T47D (cell line): ENCODE measurements at places on chromosomes 3 and 15.
A peak's percentile ranks its signal among the peaks of the same experiment; 100 is the strongest.

- DNase-seq: no peak
These were observed 20.1 kb downstream of the TIPARP start for GRCh38 chr3:156694536-156694935.

DNA sequence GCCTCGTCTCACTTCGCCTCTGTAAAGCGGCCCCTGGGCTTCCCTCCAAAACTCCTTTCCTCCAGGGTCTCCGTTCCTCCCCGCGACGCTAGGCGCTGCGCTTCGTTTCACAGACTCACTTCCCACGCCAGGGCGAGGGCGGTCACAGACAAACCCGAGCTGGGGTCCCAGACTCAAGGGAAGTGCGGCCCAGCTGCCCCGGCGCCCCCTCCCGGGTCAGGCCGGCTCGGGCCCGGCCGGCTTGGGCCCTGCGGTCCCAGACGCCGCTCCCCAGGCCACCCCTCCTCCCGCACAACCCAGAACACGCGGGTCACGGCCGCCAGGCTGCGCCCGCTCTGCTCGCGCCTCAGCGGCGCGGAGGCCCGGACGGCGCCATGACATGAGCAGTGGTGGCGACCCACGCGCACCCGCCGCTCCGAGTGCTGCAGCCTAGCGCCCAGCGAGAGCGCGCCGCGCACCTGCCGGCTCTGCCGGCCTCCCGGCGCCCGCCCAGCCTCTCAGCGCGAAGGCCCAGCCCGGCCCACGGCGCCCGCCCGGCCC is 547 bp downstream of the NUP210 start:
- DNase-seq: peak; percentile 88

- DNase-seq: no peak
These were observed 132.2 kb downstream of the OSBPL10 start for GRCh38 chr3:31848911-31849310.

DNA sequence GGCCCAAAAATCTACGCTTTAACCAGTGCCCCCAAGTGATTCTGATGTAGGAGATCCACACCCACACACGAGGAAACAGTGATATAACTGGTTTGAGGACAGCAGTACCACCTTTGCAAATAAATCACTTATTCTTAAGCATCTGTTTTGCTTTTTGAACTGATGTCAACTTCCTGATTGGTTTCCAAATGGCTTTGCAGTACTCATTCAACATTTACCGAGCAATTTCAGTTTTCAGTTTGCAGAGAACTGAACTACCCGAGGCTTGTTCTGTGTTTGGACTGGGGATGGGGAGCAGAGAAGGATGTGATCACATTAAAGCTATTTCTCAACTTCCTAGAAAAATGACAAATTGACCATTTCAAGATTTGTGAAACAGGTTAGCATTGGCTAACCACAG is 1.1 kb upstream of the GYG1 start:
- DNase-seq: no peak

DNA sequence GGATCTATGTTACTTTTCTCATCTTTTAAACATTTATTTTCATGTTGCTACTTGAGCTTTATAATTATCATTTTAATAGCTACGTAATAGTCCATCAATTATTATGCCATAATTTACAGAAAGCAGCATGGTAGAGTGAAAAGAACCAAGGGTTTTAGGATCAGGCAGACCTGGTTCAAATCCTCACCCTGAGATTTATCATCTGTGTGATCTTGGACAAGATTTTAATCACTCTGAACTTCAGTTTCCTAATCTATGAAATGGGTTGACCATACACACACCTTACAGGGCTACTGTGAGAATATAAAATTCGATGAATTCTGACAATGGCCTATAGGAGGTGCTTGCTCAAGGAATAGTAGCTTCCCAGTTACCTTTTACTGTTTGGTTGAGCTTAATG is 27.1 kb downstream of the BOC start:
- DNase-seq: no peak

- peak; percentile 35 for DNase-seq
These were observed 166.4 kb upstream of the EOMES start for GRCh38 chr3:27888562-27888961.

DNA sequence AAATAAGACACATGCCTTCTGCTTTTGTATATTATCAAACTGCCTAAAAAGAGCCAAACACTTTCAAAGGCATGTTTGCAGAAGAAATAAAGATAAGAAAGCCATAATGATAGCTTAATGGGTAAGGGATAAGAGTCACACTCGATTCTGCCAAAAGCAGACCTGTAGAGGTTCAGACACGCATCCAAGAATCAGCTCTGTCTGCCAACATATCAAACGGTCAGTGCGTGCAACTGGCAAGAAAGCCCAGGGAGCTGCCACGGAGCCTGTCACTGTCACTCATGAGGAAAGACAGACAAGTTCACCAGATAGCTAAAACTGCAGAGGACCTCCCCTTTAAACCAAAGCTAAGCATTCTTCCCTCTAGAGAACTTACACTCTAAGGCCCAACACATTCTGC is 23.2 kb downstream of the DCP1A start:
- DNase-seq: no peak

DNA sequence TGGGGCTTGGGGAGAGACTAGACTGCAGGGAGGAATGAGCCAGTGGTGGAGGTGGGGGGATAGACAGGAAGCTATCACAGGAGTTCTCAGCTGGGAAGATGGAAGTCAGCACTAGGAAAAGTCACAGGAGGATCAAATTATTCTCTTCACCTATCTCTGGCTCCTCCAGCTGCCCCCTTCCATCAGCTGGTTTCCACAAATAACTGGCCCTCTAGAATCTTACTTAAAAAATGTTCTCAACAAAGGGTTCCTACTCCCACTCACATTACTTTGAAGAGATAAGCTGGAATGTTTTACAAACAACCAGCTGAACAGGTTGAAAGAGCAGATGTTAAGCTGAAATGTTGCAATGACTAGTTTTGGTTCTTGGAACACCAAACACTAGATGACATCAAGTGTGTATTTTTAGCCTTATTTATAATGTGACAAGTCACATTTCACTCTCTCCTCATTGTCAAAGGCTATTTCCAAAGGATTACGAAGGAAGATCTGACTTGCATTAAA is 102.7 kb upstream of the AADACL2 start:
- no peak for DNase-seq

GRCh38 chr3:48857641-48858040 is 10.0 kb upstream of the PRKAR2A start:
- no peak for DNase-seq

DNA sequence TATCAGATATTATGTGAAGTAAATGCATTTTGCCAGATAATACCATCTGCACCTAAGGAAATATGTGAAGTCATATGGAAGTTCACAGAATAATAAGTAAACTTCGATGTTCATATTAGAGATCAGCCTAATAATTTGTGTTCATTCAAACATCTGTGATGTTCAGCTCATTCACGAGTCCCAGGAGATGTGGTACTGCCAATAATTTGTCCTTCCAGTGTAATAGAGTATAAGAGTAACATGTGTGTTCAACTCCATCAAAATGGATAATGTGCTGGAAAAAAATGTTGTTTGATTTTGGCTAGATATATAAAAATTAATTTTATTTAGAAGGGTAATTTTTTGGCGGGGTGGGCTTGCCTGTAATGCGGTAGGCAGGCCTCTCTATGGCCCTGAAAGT is 75.4 kb upstream of the ARL6 start:
- no peak for DNase-seq

DNA sequence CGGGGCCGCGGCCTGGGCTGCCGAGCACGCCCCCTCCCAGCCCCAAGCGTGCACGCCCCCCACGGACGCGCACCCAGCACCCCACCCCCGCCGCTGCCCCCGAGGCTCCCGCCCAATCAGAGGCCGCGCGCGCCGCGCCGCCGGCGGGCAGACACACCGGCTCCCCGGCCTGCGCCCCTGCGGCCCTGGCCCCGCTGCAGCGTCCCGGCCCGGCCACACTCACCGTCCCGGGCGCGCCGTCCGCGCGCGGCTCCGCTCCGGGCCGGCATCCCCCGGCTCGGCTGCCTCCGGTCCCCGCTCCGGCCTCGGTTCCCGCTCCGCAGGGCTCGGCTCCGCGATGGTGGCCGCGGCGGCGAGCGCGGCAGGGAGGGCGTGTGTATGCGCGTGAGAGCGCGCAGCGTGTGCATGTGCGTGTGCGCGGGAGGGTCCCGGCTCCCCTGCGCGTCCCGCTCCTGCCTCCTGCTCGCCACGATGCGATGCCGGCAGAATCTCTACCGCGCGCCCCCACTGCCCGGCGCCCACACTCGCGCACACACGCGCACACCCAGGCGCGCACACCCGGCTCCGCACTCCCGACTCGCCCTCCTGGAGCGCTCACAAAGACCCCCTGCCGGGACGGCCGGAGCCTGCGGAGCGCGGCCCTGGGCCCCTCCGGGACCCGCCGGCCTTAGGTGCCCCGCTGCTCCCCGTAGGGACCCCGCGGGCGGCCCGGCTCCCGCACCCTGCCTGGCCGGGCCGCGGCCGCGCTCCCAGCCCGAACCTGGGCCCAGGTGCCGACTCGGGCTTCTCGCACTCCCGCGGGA is 186.5 kb upstream of the LINGO1 start:
- DNase-seq: no peak

DNA sequence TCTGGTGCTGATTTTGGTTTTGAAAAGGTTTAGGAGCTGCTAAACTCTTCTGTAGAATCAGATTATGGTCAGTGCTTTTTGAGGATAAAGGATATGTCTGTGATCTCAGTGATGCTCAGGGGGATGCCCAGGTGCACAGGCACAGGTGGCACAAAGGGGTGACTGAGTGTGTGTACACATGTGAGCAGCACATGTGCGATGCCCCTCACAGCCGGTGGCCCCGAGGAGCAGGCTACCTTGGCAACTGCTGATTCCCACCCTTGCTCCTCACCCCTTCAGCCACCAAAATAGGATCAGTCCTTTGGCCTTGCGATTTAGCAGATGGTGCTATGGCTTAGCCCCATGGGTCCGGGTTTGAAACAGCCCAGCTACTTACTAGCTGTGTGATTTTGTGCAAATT is 51.1 kb downstream of the POMGNT2 start:
- DNase-seq: no peak

DNA sequence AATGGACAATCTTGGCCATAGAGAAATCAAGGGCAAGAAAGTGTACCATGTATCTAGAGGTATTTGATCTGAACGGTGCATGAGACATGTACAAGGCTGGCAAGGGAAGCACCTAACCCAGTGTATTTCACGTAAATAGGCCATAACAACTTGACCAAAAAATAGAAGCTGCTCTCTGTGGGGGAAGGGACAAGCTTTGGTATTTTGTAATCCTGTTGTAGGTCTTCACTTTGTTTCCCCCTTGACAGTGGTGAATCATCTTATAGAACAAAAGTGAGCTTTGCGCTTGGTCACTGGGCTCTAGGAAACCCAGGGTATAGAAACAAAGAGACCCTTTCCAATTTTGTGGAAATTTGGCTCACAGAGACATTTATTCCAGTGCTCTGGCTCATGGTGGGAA is 21.0 kb downstream of the LARS2 start:
- no peak for DNase-seq

GRCh38 chr3:187570776-187571175 is 99.4 kb downstream of the SST start:
- no peak for DNase-seq

- no peak for DNase-seq
These were observed 130.8 kb downstream of the CHCHD6 start for GRCh38 chr3:126834596-126835471.

- no peak for DNase-seq
These were observed 80.6 kb downstream of the ARIH1 start for GRCh38 chr15:72554471-72555425.

DNA sequence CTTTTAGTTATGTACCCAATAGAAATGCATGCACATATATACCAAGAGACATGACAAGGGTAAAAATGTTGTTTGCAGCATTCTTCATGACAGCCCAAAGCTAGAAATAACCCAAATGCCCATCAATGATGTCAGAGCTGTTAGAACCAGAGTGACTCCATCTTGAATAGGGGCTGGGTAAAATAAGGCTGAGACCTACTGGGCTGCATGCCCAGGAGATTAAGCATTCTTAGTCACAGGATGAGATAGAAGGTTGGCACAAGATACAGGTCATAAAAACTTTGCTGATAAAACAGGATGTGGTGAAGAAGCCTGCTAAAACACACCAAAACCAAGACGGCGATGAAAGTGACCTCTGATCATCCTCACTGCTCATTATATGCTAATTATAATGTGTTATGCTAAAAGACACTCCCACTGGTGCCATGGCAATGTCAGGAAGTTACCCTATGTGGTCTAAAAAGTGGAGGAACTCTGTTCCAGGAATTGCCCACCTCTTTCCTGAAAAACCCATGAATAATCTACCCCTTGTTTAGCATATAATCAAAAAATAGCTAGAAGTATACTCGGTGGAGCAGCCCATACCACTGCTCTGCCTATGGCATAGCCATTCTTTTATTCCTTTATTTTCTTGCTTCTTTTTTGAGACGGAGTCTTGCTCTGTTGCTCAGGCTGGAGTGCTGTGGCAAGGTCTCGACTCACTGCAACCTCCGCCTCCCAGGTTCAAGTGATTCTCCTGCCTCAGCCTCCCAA is 32.9 kb downstream of the ZBTB11 start:
- DNase-seq: no peak

- no peak for DNase-seq
These were observed 849.3 kb downstream of the ROBO1 start for GRCh38 chr3:78918361-78919020.

DNA sequence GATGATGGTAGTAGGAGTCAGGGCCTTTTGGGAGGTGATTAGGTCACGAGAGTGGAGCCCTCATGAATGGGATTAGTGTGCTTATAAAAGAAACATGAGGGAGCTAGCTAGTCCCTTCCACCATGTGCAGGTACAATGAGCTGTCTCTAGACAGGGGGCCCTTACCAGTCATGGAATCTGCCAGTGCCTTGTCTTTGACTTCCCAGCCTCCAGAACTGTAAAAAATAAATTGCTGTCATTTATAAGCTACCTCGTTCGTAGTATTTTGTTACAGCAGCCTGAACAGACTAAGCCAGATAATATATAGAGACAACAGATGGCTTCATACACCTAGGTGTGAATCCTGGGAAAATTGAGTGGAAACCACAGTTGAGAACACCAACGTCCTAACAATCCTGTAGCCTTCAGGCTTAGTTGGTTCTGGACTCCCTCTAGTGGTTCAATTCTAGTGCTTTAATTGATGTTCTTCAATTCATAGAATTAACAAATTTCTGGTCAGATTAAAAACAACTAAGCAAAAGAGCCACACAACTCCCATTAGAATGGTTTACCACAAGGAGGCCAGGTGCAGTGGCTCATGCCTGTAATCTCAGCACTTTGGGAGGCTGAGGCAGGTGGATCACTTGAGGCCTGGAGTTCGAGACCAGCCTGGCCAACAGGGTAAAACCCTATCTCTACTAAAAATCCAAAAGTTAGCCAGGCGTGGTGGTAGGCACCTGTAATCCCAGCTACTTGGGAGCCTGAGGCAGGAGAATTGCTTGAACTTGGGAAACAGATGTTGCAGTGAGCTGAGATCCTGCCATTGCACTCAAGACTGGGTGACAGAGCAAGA is 21.3 kb upstream of the GATM start:
- DNase-seq: no peak

GRCh38 chr3:120272286-120272685 is 12.7 kb downstream of the GPR156 start:
- DNase-seq: no peak

- peak; percentile 69 for DNase-seq
These were observed 117.8 kb upstream of the KCNH8 start for GRCh38 chr3:19030522-19030839.
